ENCODE measurements at places on chromosomes 6 and 20.

DNA sequence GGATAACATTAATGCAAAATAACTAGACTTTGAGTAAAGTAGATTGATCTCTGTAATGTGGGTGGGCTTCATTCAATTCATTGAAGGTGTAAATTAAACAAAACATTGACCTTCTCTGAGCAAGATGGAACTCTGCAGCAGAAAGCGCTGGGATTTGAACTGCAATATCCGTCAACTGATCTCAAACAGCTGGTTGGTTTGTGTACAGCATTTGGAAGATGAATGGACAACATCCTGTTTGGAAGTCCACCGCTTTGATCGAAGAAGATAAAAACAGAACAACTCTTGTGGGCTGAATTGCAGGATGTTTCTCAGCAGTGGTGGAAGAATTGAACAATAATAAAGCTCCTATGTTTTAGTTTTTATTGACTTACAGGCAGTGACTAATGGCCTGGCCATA is 20.6 kb downstream of the HLA-C start:
- DNase-seq, result no peak

GRCh38 chr6:86205980-86206379 is 563.3 kb upstream of the SYNCRIP start:
- DNase-seq, result no peak

DNA sequence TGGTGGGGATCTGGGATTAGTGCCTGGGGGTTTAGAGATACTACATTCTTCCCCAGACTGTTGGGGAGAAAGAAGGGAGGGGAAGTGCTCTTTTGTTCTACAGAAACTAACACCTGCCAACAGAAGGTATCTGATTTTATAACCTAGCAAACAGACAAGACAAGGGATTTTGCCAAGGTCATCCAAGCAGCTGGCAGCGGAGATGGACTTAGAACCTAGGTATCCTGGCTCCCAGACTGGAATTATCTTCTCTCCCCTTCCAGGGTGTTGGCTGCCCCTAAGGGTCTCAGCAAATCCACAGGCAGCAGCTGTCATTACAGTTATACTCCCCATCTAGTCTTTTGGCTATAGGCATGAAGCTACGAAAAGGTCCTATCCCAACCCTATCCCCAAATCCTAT is 8.4 kb downstream of the SDC4 start:
- no peak for DNase-seq

GRCh38 chr6:149771185-149771584 is 21.6 kb downstream of the PCMT1 start:
- no peak for DNase-seq

- peak; percentile 54 for DNase-seq
Measured at GRCh38 chr6:137707590-137708360, 159.3 kb upstream of the TNFAIP3 start.

DNA sequence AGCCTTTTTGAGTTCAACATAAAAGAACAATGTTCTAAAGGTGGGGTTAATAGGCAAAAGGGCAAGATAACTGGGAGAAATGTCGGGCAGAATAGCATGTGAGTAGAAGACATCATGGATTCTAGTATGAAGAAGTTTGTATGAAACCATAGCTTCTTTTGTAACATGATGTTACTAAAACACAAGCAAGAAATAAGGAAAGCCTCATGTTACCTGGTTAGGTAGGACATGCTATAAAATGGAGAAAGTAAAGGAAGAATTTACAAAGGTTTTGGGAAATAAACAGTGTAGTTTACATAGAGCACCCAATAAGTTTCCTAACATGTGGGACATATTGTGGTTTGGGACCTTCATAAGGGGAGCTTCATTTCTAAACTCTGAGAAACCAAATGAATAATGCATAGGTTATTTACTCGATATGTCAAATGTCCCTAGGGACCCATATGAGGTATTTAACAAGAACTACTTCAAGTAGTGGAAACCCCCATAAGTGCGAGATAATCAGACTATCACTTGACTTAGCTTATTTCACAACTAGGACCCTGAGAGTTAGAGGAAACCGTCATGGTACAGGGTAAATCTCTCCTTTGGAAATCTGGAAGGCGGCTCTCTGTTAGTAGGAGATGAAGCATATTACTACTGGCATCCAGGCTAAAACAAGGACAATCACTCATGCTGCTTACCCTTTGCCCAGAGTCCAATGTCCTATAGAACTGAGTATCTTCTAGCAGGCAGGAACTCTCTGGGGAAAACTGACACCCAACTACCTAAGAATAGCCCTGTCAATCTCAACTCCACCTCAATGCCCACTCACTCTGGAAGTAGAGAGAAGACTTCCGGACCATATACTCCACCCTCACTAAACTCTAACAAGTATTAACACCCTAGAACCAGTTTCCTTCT is 57.5 kb downstream of the ILRUN start:
- peak; percentile 19 for DNase-seq

GRCh38 chr6:22600059-22600458 is 30.7 kb downstream of the HDGFL1 start:
- DNase-seq, result no peak

DNA sequence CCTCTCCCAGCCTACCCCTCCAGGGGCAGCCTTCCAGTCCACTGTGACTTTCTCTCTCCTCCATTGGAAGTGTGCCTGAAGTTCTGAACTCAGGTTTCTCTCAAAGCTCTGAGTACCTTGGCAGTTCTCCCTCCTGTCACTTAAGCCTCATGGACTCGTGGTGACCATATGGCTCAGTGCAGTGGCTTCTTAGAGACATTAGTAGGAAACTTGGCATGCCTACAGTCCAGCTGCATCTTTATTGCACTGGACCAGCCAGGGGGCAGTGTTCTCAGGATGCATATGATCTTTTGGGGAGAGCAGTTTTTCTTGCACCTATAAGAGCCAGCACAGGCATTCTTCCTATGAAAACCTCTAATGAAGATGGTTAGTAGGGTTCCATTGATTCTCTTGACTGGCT is 47.5 kb upstream of the KCNK16 start:
- DNase-seq, result no peak

GRCh38 chr6:166472636-166473035 is 89.9 kb upstream of the MPC1 start:
- DNase-seq, result no peak

DNA sequence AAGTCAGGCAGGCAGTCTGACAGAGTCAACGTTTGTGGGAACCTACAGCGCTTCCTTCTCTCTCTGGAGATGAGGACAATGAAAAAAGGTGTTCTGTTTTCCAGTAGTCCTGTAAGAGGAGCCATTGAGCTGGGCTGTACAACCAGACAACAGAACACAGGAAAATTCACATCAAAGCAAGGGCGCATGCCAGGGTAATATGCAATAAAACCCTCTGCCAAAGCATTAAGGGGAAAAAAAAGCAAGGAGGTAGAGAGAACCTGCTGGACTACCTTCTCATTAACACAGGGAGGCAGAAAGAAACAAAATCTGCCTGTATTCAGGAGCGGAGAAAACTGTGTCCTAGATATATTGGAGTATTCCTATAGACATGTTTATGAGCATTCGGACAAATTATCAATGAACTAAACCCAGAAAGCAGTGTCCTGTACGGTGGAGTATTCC is 1.3 kb downstream of the RNF24 start:
- peak; percentile 73 for DNase-seq

GRCh38 chr6:151154418-151154817 is 85.3 kb upstream of the AKAP12 start:
- peak; percentile 45 for DNase-seq

DNA sequence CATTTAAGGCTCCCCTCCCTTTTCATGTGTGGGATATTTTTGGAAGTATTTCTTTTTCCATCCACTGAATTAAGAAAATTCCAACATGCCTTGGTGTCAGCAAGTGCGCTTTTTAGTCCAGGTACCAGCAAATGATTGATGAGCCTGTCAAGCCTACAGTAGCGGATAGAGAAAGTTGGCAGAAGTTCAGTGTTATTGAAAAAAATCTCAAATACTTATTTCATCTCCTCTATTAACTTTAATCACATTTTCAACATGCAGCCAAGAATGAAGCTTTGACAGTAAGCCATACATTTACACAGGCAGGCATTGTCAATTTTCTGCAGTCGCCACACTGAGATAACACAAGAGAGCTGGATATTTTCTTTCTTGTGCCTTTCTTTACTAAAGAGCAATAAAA is 50.4 kb downstream of the BLOC1S5 start:
- DNase-seq, result no peak

DNA sequence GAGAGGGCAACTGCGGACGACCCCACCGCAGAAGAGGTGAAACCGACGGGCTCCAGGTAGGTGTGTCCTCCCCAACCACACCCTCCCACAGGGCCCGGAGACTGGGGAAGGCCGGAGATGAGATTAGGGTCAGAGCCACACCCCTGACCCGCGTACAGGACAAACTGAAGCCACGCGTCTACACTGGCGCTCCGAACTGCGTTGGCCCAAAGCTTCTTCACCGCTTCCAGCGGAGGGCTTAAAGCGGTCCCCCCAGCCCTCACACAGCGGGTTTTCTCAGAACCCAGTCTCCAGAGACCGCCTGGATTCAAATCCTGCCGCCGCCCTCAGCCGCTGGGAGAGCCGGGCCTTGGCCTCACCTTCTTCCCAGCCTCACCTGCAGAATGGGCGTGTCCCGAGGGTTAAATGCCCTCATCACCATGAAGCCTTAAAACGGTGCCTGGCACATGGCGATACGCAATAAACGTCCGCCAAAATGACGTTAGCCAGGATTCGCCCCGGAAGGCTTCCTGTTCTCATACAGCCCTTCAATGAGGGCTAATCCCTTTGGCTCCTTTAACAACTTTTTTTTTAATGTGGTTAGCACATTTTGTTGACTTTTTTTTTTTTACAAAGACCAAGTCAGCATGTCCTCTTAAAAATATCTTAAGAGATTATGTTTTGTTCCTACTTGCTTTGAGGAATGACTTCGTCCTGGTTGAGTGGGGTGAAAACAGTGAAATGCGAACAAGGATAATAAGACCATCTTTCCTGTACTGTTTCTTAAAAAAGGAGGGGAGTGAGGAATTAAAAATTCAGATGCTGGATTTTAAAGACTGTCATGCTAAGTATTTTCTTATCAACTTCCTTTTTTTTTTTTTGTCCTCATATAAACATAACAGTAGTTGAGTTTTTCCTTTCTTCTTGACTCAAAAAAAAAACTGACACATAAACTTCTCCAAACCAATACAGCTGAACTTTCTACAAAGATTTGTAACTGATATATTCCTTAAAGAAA is 15.1 kb upstream of the ZNF217 start:
- no peak for DNase-seq

DNA sequence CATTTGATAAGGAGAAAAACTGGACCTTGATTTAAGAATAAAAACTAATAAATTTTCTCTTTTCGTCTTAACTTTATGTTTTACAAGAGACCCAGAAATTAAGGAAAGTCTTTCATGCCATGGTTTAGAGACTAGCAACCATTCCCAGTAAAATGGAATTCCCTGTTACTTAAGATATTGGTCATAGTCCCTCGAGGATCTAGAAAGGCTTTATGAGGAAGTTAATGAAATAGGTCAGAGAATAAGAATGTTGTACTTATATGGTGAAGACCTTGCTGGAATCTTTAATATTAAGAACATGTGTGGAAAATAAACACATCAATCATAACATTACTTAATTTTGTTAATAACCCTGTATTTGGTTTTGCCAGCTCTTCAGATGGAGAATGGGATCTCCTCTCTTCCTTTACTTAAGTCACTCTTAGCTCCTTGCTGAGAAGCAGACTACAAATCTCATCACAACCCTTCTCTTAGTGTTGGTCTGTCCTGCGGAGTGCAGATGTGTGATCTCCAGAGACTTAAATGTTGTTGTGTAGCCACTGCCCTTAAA is 382.9 kb downstream of the QKI start:
- no peak for DNase-seq

- no peak for DNase-seq
Measured at GRCh38 chr6:104633125-104633524, 226.6 kb downstream of the HACE1 start.

GRCh38 chr20:16308754-16309153 is 264.5 kb downstream of the KIF16B start:
- no peak for DNase-seq

DNA sequence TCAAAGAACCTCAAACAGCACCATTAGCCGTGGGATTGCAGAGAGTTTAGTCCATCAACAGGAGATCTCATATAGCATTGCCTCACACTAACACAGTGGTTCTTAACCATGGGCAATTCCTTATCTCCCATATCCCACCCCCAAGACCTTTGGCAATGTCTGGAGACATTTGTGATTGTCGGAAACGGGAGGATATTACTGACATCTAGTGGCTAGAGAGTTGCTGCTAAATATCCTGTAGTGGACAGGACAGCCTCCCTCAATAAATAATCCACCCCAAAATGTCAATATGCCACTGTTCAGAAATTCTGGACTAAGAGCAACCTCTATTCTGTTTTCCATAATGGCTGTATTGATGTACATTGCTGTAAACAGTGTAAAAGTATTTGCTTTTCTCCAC is 210.1 kb upstream of the CCN2 start:
- DNase-seq, result no peak

DNA sequence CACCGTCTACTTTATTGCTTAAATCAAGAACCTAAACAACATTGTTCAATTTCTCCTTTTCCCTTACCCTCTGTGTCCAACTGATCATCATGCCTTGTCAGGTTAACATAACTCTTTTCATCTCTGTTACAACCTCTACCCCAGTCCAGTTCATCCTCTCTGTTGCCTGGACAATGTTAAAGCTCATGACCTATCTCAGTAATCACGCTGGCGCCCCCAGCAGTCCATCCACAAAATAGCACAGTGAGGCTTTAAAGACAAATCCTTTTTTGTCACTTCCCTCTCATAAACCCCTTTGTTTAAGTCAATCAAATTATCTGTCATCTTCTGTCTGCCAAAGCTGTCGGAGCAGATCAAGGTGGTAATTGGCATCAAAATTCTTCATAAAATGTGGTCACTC is 140.1 kb downstream of the QKI start:
- peak; percentile 51 for DNase-seq

DNA sequence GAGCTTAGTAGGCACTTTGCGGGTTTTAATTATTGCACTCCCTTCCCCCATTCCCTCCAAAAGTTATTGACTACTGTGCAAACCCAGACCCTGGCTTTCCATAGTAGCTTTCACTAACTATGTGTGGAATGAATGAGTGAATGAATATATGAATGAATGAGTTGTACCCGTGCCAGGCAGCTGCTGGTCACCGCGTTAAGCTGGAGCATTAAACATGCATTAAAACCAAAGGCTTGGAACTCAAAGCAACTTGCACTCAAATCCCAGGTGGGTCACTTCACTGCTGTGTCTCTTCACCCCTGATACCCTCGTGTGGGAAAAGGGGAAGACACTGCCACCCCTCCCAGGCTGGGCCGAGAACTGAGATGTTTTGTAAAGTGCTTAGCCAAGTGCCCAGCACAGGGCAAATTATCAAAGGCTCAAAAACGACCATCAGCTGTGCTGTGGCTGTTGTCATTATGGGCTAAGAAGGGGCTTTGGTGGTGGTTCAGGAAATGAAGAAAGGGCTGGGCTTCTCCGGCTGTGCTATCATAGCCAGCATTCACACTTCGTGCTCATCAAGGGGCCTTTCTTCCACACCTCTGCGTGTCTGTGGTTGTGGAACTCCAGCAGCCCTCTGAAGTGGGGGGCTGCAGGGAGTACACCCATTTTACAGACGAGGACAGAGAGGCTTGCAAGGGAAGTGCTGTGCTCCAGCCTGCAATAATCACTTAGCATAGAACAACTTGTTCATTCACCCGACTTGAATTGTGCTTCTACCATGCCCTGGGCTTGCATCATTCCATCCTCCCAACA is 60.2 kb upstream of the STX16 start:
- no peak for DNase-seq

All from HuH-7 (cell line).